ENCODE measurements at places on chromosomes 12 and 14.
A peak's percentile ranks its signal among the peaks of the same experiment; 100 is the strongest.

GRCh38 chr14:90375934-90376333 is 20.9 kb upstream of the CALM1 start:
- no peak for DNase-seq

DNA sequence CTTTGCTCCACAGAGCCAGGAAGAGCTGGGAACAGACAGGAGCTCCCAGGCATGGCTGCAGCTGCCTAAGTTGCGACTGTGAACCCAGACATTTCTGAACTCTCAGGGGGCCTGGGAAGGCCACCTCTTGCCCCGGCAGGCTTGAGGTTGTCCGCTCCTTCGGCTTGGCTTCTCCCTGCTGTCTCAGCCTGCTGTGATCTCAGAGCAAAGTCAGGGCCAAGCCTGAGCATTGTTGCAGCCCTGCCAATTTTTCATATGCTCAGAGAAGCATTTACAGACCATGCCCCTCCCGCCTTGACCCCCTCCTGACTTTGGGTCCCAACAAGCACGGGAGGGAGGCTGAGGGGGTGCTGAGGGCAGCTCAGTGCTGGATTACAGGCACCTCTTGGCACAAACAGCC is 1439.1 kb upstream of the FLRT2 start:
- no peak for DNase-seq

DNA sequence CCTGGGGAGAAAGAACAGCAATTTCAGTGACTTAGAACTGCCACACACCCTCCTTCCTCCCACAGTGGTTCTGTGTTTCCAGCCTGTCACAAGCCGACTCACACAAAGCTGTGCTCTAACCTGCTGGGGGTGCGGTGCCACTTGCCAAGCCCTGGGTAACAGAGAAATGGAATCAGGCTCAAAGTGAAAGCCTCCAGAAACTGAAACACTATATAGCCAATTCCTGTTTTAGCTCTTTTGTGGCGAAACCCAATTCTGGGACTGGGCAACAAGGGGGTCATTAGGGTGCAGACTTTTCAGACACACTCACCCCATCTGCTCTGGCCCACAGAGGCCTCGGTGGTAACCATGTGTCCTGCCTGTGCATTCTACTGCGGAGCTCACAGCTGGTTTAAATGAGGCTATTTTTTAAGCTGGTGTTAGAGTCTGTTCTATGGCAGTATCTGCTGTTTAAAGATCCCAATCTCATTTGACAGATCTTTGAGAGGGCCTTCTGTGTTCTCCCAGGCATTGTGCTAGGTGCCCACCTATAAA is 15.2 kb upstream of the ACTR6 start:
- DNase-seq: no peak

GRCh38 chr12:86600664-86601231 is 344.6 kb upstream of the MGAT4C start:
- no peak for DNase-seq

- peak; percentile 31 for DNase-seq
These were observed 317.5 kb upstream of the KITLG start for GRCh38 chr12:88897723-88898122.

DNA sequence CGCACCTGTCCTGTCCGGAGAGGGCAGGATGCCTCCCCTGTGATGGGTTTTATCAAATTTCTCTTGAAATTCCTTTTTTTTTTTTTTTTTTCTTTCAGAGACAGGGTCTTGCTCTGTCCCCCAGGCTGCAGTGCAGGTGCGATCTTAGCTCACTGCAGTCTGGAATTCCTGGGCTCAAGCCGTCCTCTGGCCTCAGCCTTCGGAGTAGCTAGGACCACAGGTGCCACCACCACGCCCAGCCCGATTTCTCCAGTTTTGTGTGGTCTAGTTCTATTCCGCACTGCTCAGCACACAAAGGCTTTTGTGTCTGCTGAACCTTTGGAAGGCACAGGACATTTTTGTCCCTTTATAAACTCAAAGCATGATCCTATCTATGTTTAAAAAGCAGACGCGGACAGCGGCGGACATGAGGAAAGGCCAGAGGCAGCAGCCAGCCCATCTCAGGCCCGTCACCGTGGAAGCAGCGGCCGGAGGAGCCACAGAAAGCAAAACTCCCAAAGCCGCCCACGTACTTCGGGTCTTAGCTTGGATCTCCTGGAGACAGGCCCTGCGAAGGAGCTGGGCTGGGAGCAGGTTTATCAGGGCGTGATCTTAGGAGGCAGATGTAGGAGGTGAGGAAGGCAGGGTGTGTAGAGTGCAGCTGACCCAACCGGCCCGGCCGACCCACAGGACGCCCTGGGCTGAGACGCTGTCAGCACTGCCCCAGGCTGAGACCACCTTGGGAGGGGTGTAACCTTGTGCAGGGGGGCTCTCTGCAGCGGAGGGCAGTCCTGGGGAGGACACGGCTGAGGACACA is 30.9 kb upstream of the FBRSL1 start:
- DNase-seq: no peak

GRCh38 chr14:96938946-96939345 is 141.8 kb downstream of the VRK1 start:
- no peak for DNase-seq

DNA sequence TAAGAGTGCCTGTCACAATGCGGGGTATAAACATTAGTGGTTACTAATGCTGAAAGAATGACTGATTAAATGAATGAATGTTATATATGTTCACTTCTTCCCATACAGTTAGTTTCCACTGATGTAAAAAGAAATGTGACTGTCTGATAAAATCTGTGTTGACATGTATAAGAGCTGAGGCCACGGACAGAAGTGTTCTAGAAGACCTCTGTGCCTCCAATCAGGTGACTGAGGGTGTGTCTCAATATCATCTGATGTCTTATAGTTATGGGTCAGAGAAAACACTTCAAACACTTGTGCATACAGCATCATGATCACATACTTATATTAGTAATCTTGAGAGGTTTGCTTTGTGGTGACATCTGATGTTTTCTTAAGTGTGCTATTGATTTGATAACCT is 183.4 kb downstream of the TTC7B start:
- DNase-seq: no peak

GRCh38 chr14:52363041-52363704 is 49.1 kb downstream of the PTGER2 start:
- no peak for DNase-seq

DNA sequence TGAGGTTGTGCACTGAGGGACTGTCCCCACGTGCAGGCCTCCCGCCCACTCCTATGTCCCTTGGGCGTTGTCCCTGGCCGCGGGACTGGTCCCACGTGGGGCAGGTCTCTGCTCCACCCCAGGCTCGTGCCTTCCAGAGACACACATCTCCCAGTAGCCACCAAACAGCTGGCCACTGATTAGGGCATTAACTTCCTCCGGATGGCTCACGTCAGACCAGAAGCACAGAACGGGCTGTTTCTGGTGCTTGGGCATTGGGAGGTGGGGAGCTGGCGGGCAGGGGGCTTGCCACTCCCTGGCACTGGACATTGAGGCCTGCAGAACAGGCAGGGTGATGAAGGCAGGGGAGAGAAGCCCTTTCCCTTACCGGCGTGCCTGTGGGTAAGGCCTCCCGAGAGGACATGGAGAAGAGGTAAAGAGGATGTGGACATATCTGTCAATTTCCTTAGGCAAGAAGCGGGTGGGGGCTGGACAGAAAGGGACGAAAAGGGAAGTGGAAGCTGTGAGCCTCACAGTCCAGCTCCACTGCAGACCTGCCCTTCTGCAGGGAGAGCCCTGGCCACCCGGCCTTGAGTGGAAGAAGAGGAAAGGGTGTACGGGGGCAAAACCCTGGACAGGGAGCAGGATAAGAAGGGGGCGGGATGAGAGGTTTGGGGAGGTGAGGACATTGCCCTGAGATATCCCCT is 101.2 kb downstream of the NINJ2 start:
- DNase-seq: no peak

DNA sequence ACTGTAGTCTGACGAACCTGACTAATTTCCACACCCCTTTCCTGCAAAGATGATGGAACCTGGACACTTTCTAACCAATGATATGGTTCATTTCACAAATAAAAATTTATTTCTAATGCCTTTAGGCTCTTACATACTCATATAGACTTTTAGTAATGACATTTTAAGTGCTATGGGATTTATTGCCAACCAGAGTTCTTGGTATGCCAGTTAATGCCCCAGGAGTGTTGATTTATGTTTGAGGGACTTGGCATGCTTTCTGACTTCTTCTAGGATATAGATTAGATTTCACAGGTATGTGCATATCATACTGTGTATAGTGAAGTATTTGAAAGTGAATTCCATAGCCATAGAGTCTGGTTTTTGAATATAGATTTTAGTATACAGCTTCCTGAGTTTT is 159.5 kb downstream of the CFAP54 start:
- no peak for DNase-seq

DNA sequence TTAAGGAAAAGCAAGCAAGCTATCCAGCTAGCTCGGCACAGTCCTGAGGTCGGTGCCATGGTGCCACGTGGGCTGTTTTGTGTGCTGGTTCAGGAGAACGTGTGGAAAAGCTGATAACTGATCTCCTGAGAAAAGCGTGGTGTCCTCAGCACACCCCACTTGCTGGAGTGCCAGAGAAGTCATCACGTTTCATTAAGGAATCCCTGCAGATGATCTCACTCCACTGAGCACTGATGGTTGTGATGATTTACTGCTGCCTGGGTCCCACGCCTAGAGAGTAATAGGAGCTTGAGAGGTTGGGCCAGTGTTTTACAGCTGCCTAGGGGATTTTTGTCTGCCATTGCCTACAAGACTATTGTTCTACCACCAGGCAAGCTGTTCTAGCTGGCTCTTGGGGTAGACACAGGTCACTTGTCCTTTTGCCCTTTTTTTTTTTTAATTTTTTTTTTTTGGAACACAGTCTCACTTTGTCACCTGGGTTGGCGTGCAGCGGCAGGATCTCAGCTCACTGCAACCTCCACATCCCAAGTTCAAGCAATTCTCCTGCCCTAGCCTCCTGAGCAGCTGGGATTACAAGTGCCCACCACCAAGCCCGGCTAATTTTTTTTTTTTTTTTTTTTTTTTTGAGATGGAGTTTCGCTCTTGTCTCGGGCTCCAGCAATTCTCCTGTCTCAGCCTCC is 42.3 kb upstream of the EVL start:
- peak; percentile 79 for DNase-seq

GRCh38 chr12:83074358-83074894 is 387.7 kb downstream of the TMTC2 start:
- DNase-seq: peak; percentile 2

DNA sequence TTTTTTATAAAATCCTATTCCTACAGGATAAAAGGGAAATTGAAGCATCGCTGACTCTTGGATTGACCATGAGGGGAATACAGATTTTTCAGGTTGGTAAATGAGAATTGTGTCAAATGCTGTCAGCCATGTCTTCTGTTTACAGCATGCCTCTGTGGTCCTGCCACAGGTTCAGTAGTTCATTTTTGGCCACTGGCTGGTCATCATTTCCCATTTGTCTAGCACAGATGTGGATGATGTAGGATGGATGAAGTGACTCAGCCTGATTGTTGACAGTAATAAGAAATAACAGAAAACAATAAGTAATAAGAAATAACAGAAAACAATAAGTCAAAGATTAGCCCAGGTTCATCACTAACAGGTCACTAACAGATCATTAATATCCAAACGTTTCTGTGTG is 59.8 kb downstream of the FRMD6 start:
- DNase-seq: no peak

DNA sequence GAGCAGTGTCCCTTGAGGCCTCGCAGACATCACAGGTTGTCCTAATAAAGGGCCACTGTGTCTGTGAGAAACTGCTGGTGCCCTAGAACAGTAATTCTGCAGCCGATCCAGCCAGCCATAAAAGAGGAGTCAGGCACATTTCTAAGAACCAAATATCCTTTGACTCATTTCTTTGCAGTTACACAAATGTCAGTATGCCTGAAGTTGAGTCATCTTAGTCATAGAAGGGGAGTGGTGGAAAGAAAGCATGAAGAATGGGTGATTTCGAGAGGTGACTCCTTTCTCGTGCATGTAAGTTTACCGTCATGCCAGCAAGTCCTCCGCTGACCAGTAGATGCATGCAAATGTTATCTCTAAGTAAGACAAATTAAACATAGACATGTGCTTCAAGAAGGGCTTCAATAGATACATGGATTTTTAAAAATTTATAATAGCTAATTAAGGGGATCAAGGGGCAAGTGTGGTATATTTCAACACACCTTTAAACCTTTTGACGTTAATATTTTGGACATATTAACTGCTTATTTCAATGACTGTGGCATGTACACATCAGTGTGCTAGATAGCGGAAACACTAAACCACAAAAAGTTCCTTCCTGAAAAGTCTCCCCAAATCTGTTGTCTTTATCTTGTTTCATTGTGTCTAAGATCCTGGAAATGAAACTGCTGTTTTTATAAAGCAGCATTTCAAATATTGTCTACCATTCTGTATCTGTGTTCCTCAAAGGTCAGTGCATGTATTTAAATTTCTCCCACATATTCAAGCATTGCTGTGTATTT is 497.4 kb downstream of the NPAS3 start:
- DNase-seq: peak; percentile 80

DNA sequence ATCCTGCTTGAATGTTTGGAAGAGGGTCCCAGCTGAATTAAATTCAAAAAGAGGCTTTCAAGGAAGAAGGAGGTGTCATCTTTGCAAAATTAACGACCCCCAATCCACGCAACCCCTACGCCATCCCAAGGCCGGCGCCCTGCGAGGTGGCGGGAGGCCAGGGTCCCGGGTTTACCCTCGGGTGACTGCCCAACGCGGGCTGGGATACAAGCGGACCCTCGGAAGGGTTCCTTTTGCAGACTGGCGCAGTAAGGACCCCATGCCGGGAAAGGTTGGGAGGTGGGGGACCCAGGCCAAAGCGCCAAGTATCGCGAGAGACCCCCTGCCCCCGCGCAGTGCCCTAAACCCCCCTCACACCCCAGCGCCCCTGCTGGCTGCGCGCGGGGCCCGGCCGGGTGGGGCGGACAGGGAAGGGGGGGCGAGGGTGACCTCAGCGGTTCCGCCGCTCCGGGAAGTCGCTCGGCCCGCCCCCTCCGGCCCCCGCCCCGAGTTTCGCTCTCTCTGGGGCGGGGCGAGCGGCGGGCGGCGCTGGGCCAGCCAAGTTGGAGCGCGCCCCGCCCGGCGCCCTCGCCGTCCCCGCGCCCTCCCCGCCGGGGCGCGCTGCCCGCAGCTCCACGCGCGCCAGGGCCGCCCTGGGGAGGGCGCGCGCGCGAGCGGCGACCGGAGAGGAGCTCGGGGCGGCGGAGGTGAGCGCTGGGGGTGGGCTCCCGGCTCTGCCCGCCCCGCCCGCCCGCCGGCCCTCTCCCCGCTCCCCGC is 708 bp upstream of the ZBTB42 start:
- DNase-seq: peak; percentile 85

- no peak for DNase-seq
These were observed at the start of gene SMCO2 for GRCh38 chr12:27446436-27446835. SMCO2 (plus strand) TSS chr12:27446736; CDS start chr12:27470632, 23,896 bp downstream.
